Stimulated activated CD4-positive, alpha-beta T cell treated with anti-CD3 and anti-CD28 coated beads, Interleukin-1b, Interleukin-23, amount 100 ng/mL, for 1 hour (primary cell): ENCODE measurements at places on chromosomes 3 and 15.

- no peak for DNase-seq
Measured at GRCh38 chr15:96369825-96370621, 39.5 kb downstream of the NR2F2 start.

DNA sequence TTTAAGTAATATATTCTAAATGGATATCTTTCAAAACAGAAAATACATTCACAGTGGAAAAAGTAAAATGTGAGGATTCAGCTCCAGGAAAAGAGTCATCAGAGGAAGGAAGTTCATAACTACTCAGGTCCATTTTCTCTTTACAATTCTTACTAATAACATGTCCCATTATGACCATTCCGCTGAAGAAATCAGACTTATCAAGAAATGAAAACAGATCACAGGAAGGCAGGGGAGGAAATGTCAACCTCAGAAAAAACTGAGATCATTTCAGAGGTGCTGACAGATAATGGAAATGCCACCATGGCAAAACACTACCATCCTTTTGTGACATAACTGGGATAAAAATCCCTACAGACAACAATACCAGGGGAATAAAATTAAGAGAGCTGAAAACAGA, 139.5 kb downstream of the MAGI1 start:
- DNase-seq: no peak

- no peak for DNase-seq
Measured at GRCh38 chr3:125349556-125350165, 25.5 kb downstream of the ZNF148 start.

- no peak for DNase-seq
Measured at GRCh38 chr3:127476936-127477335, 113.6 kb downstream of the TPRA1 start.

- DNase-seq: no peak
Measured at GRCh38 chr3:55902221-55902900, 415.3 kb upstream of the WNT5A start.

DNA sequence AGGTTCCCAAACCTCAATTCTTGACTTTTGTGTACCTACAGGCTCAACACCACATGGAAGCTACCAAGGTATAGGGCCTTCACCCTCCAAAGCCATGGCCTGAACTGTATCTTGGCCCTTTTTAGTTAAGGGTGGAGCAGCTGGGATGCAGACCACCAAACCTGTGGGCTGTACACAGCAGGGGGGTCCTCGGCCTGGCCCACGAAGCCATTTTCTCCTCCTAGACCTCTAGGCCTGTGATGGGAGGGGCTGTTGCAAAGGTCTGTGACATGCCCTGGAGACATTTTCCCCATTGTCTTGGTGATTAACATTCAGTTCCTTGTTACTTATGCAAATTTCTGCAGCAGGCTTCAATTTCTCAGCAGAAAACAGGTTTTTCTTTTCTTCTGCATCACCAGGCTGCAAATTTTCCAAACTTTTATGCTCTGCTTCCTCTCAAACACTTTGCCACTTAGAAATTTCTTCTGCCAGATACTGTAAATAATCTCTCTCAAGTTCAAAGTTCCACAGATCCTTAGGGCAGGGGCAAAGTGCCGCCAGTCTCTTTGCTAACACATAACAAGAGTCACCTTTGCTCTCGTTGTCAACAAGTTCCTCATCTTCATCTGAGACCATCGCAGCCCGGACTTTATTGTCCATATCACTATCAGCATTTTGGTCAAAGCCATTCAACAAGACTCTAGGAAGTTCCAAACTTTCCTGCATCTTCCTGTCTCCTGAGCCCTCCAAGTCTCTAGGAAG, 90.9 kb upstream of the PLXND1 start:
- no peak for DNase-seq

GRCh38 chr3:139434228-139434627, 42.1 kb downstream of the RBP2 start:
- no peak for DNase-seq

- no peak for DNase-seq
Measured at GRCh38 chr15:95138604-95139270, 907.4 kb downstream of the MCTP2 start.

DNA sequence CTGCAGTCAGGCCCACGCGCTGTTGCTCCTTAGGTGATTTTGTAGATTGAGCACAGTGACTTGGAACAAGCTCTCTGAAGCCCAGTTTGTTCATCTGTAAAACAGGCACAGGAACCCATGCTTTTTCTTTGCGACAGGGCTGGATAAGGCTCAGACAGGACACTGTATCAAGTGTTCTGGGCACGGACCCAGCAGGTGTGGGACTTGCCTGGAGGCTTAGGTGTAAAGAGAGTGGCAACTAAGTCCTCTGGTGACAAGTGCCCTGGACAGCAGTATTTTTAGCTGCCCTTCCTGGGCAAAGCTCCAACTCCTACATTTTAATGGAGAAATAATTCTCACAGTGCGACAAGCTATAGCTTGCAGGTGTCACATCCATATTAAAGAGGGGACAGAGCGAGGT, 32.2 kb downstream of the CD276 start:
- DNase-seq: no peak

DNA sequence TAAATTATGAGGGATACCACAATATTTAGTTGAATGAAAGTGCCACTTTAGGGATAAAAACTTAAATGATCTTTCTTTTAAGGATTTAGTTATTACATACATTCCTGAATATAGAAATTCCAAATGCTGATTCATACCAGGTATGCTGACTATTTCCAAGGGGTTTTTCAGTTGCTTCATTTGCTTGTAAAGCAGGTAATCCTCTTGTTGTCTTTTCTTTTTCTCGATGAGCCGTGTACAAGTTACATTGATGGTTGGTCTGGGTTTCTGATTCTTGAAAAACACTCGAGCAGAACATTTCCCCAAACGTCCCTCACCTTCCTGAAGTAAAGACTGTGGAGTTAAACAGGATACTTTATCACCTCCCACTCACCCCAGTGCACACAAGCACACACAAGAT, 21.7 kb downstream of the RARRES1 start:
- DNase-seq: no peak

- no peak for DNase-seq
Measured at GRCh38 chr15:60237446-60237845, 160.3 kb downstream of the ANXA2 start.

DNA sequence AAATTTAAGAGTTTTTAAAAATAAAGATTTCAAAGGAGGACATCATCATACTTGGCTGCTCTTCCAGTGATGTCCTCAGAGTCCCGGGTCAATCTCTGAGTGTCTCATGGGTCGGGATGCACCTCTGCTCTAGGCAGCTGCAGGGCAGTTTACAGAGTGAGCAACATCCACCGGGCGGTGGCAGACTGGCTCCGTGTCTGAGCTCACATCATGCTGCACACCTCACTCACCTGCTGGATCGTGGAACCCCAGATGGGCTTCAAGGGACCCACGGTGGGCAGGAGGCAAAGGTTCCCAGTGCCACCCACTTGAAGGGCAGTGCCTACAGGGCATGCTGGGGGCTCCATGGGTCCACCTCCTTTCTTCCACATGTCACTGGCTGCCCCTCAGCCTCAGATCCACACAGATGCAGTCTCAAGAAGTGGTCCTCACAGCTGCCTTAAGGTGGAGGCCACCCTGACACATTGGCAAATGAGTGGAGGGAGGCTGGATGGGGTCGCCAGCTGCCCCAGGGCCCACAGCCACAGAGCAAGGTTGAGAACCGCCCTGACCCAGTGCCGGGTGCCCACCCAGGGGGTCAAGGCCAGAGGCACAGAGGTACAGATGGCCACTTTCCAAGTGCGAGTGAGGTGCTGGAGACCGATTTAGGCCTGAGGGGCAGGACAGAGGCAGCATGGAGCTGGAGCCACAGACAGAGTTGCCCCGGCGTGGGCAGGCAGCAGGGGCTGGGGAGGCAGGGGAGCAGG, 25.2 kb downstream of the CYFIP1 start:
- no peak for DNase-seq

- DNase-seq: no peak
Measured at GRCh38 chr3:124157748-124158147, 165.8 kb upstream of the ROPN1 start.

DNA sequence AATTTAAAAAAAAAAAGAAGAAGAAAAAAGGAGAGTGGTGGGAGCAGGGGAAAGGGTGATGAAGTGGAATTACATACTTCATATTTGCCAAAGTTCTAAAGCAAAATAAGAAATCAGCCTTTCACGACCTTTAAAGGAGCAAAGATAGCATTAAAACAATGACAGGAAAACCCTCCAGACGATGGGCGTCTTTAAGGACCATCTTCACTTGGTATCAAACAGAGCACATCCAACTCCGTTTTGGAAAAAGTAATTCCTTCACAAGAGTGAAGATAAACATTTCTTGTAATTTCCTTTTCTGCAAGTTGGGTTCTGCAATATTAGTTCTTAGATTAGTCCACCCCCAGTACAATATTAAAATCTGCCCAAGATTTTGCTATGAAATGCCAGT, 32.8 kb downstream of the FRMD4B start:
- DNase-seq: no peak

DNA sequence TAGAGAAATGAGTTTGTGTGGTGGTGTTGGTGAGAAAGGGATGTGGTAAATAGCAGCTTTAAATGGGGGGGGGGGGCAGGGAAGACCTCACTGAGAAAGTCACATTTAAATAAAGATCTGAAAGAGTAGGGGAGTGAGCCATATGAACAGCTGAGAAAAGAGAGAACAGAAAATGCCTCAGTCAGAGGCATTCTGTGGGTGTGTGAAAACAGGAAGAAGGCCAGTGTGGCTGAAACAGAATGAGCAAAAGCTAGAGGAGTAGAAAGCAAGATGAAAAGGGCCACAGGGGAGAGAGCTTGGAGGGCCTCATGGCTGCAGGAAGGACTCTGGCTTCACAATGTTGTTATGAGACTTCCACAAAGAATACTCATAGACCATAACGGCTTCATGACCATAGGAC, 783.3 kb downstream of the ZPLD1 start:
- DNase-seq: no peak
